ENCODE measurements at places on chromosomes 16 and 17.

- peak; percentile 65 for DNase-seq
These were observed 60.2 kb upstream of the PHOSPHO1 start for GRCh38 chr17:49290690-49291359.

- peak; percentile 63 for DNase-seq
These were observed 2449.5 kb downstream of the TP53TG3F start for GRCh38 chr16:35908942-35909341.

DNA sequence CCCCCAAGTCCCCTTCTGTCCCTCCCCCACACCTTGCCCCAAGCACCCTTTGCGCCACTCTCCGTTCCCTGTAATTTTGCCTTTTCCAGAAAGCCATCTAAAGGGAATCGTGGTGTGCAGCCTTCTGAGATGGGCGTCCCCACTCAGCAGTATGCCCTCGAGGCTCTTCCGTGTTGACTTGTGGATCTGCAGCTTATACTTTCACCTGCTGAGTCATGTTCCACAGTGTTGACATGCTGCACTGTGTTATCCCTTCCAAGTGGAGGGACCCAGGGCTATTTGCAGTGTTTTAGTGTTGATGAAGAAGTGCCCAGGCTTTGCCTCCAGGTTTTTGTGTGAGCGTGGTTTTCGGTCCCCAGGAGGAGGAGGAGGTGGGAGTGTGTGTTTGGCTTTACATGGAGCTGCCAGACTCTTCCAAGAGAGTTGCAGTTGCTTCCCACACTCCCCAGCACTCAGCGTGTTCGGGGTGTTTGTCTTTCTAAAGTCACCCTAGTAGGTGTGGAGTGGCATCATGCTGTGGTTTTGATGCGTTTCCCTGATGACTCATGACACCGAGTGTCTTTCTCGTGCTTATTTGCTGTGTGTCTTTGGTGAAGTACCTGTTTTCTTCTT lies 32.1 kb upstream of the JPT2 start:
- peak; percentile 19 for DNase-seq

GRCh38 chr16:14301169-14302030 lies 230.3 kb downstream of the MRTFB start:
- peak; percentile 82 for DNase-seq

DNA sequence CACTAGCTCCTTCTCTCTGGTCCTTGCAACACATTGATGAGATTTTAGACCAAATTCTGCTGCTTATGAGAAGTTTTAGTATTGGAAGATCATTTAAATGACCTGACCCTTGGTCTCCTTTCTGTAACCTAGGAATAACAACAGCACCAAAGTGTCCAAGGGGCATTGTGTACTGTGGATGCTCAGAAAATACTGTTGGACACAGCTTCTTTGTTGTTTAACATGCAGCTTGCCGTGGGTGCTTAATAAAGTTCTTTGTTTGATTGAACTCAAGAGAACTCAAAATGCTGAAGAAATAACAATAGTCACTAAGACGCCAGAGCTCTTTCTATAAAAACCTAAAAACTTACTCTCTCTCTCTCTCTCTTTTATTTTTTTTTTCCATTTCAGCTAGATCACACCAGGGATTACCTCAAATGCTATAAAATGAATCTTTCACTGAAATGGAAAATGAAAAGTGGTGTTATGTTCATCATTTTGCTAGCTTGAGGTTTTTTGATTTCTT lies 548.9 kb upstream of the CDH8 start:
- no peak for DNase-seq

DNA sequence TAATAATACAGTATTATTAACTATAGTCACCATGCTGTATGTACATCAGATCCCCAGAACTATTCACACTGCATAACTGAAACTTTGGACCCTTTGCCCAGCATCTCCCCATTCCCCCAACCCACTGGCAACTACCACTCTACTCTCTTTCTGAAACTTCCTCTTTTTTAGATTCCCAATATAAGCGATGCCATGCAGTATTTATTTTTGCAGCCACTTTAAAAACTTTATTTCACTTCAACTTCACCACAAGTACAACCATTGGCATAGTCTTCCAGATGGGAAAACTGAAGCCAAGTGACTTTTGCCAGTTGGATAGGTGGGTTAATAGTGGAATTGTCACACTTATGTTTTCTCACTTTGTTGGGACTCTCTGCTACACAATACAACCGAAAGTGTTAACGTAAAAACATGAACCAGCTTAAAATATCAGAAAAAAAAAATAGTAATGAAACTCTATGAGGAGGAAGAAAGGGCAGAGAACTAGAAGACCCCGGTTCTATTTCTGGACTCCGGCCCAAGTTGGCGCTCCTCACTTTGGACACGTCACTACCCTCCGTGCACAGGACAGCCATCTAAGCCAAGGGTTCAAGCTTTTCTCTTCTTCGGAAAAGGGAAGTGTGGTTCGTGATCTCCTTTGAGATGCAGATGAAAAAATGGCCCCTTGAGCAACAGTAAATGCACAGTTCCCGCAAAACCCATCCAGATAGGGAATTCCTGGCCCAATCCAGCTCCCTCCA lies 743 bp downstream of the SHCBP1 start:
- peak; percentile 45 for DNase-seq

GRCh38 chr16:14405611-14406537 lies 224.2 kb downstream of the PARN start:
- DNase-seq: peak; percentile 20

DNA sequence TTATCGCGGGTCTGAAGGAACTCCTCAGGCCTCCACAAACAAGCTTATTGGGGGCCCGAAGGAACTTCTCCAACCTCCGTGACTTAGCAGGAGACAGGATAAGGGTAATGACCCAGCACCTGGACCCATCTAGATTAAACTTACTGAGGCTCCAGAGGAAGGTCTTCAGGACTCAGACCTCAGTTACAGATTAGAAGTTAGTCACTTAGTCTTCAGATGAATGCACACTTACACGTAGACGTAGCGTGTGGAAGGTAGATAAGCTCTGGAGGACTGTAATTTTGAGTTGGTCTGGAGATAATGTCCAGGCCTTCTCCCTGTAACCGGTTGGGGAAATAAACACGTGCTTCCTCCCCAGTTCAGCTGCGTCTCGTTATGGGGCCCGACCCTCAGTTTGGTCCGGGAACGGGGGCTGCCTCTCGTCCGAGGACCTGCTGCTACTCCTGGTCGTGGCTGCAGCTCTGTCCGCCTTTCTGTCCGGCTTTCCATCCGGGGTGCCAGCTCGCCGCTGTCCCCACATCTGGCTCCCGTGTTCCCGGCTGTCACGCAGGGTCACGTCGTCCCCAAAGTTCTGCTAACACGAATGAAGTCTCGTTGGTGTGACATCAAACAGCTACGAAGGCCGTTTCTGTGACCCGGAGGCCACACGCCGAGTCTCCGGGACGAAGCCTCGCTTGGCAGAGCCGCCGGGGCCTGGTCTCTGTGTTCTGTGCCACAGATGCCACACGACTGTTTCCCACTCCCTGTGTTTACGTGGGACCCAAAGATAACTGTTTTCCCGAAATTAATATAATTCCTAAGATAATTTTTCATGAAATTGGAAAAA lies 11.8 kb upstream of the SECTM1 start:
- peak; percentile 70 for DNase-seq

GRCh38 chr17:17403899-17404576 lies 72.8 kb upstream of the MED9 start:
- DNase-seq: no peak

- DNase-seq: no peak
These were observed 13.3 kb downstream of the SNN start for GRCh38 chr16:11681556-11681955.

GRCh38 chr16:53789137-53789536 lies 85.2 kb downstream of the FTO start:
- DNase-seq: peak; percentile 24

- no peak for DNase-seq
These were observed 146.3 kb downstream of the CMIP start for GRCh38 chr16:81590714-81591544.

GRCh38 chr17:77884019-77884418 lies 74.5 kb upstream of the TNRC6C start:
- DNase-seq: no peak

- DNase-seq: peak; percentile 70
These were observed 844 bp downstream of the TAOK2 start for GRCh38 chr16:29974291-29975133.

DNA sequence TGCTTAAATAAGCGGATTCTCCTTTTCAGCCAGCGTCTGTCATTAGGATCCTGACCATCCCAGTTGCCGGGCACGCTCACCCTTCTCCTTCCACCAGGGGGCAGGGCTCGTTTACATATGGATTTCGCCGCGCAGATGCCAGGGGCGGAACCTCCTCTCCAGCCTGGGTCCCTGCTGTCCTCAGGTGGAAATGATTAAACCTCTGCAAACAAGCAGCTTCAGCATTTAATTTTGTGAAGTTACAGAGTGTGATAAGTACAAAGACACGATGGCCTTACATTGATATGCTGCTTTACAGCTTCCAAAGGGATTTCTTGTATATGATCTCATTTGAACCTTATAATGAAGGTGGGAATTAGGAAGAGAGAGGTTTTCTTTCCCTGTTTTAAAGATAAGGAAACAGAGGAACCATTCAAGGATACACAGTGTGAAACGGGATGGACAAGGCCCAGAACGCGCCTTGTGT lies 3.9 kb upstream of the KRT28 start:
- DNase-seq: peak; percentile 81

GRCh38 chr17:49972486-49973270 lies 3.7 kb downstream of the DLX4 start:
- no peak for DNase-seq

Data from OCI-M1 (cell line).